ENCODE measurements at places on chromosomes 2 and 18.

DNA sequence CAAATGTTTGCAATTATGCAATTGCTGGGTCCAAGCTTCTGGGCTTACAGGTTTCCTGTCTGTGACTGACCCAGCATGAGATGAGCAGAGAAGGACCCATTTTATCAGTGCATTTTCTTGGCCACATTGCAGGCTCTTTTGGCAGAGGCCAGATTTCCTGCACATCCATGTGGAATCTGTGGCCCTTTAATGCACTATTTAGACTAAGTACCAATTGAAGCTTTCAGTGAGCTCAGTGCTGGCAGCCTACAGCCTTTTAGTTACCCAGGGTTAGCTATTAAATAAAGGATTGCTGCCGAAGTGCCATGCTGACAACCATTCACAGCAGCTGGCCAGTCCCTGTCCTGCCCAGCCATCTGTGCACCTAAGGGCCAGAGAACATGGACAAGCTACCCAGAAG, 165.0 kb downstream of the ANKRD30B start:
- no peak for DNase-seq

DNA sequence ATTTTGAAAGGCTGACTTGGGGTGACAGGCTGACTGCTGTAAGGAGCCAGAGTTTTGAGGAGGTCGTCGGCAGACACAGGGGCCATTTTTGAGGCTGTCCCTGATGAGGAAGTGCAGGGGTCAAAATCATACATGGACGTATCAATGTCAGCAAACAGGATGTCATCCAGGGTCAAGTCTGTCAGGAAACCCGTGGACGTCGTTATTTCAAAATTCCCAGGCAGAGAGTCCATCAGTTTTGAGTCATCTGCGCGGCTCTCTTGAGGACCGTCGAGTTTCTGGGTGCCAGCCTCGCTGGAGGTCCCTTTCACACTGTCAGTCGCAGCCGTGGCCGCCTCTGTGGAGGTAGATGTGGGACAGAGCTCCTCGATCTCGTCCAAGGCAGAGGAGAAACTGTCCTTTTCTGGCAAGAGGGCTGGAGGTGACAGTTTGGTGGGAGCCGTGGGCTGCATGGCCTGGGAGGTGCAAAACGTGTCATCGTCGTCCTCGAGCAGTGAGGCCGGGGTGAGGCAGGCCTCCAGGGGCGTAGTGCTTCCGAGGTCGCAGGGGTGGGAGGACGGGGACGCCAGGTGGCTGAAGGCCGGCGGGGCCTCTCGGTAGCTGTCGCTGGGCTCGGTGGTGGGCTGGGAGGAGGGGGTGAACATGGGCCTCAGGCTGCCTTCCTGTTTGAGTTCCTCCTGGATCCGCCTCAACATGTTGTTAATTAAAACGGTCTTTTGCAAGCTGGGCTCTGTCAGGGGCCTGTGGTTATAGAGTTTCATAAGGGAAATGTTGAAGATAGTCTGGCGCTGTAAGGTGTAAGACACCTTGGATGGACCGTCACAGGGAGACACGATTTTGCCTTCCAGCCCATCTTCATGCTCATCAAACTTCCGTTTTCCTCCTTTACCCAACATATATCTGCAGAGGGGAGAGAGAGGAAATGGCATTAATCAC, 17.5 kb downstream of the SERTAD2 start:
- no peak for DNase-seq

DNA sequence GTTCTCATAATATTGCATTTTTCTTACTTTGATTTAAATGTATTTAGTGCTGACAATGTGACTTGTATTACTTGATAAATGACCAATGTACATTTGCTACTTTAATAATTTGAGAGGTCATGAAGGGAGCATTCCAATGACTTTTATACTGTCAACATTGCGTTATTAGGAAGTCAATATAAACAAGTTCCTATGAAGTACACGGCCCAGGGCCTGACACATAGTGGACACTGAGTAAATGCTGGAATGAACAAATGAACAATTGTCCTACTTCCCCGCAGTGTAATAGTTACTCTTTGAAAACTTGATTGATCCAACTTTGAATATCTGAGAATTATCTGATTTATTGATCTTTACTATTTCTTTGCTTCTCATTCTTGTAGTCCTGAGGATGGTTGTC, 47.3 kb downstream of the PKP4 start:
- no peak for DNase-seq

DNA sequence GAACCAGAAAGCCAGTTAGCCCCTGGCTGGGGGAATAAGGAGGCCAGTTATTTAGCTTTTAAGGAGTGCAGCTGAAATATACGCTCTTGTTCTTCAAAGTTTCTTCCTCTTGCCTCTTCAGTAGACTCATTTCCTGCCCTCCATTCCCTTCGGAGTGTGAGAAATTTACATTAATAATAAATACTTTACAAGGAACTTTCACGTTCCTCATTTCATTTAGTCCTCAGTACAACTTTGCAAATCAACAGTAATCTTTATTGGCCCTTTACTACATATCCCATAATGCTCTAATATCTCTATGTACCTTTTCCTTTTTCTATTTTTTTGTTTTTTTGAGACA, 15.6 kb downstream of the PLCD4 start:
- DNase-seq = no peak

DNA sequence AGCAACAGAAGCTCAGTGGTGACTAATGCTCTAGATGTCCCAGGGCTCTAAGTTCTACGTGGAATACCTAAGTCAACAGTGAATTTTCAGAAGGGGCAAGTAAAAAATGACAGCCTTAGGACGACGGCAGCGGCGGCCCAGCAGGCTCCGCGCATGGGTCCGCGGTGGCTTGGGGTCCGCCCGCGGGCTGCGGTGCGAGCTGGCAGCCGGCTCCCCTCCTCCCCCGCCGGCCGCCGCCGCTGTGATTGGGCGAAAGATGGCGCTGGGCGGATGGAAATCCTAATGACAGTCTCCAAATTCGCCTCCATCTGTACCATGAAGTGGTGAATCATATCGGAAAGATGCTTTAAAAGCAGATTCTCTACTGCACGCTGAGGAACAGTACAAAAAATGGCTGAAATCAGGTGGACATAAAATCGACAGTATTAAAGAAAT, 74.7 kb downstream of the HNRNPLL start:
- peak; percentile 66 for DNase-seq

GRCh38 chr2:32264422-32265105, at the start of gene NLRC4:
NLRC4 (minus strand) TSS chr2:32264886; CDS start chr2:32256775, 8,111 bp downstream.
- no peak for DNase-seq

- DNase-seq = no peak
Measured at GRCh38 chr2:73415906-73416305, 30.3 kb downstream of the ALMS1 start.

GRCh38 chr2:3727397-3728045, 24.1 kb downstream of the DCDC2C start:
- peak; percentile 42 for DNase-seq

DNA sequence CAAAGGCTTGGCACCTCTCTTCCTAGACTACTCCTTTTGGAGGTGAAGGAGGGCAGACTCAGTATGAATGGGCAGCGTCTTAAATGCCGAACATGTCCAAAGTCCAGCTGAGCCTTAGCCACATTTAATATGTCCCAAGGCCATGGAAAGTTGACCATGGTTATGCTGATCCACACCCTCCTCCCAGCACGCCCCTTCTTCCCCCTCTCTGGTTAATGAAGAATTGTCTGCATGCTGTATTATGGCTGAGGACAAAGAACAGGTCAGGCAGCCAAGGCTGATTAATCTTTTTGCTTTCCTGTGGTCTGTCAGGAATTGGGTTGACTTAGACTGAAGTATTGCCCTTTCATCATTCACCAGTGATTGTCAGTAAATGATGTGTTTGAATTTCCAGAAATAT, 5.8 kb upstream of the MYOM1 start:
- DNase-seq = no peak

GRCh38 chr2:230414302-230414701, 1.7 kb upstream of the SP100 start:
- no peak for DNase-seq

- DNase-seq = no peak
Measured at GRCh38 chr2:144965172-144965571, 445.3 kb upstream of the ZEB2 start.

- no peak for DNase-seq
Measured at GRCh38 chr2:181352158-181352557, 105.0 kb upstream of the ITGA4 start.

- no peak for DNase-seq
Measured at GRCh38 chr2:207434899-207435465, 94.8 kb upstream of the CREB1 start.

DNA sequence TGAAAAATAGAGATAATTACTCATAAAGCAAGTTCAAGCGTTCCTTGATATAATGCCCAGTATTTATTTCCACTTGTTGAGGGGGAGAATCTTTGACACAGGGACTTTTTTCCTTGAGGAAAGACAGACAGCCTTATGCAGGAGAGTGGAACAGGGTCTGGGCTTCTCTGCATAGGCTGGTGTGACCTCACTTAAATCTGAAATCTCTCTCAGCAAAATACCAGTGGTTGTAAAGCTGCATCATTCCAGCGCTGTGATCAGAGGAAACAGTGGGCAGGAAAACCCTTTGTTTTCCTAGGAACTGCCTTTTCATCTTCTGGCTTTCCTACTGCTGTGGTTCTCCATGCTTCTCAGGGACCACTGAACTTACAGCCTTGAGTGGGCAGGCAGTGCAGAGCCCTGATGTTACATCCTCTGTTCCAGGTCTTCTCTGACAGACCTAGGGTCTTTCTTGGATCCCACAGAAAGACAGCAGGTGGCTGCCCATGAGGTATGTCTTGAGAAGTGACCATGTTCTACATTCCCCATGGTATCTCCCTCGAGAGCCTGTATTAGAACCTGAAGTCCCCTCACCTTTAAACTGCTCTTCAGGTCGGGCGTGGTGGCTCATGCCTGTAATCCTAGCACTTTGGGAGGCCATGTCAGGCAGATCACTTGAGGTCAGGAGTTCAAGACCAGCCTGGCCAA, 17.6 kb upstream of the MAP4K4 start:
- DNase-seq = no peak

GRCh38 chr2:168604252-168604651, 148.2 kb downstream of the CERS6 start:
- DNase-seq = no peak

- DNase-seq = no peak
Measured at GRCh38 chr2:181223234-181223633, 234.0 kb upstream of the ITGA4 start.

GRCh38 chr18:55455938-55456337, 132.1 kb downstream of the TCF4 start:
- peak; percentile 20 for DNase-seq

DNA sequence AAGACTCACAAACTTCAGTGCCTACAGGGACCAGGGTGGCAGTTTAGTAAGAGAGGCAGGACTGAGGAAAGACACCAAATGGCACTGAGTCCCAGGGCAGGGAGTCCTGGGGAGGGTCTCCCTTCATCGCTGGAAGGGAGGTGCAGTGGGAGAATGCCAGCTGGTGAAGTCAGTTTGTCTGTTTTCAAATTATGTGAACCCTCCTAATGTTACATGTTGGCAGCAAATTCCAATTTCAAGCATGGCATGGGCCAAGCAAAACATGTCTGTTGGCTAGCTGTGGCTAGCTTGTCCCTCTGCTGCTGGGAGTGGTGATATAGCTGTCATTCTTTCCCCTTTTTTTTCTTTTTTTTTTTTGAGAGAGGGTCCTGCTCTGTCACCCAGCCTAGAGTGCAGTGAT, 55.9 kb upstream of the HAAO start:
- no peak for DNase-seq

GRCh38 chr2:70686577-70687460, 81.2 kb downstream of the ADD2 start:
- peak; percentile 13 for DNase-seq

DNA sequence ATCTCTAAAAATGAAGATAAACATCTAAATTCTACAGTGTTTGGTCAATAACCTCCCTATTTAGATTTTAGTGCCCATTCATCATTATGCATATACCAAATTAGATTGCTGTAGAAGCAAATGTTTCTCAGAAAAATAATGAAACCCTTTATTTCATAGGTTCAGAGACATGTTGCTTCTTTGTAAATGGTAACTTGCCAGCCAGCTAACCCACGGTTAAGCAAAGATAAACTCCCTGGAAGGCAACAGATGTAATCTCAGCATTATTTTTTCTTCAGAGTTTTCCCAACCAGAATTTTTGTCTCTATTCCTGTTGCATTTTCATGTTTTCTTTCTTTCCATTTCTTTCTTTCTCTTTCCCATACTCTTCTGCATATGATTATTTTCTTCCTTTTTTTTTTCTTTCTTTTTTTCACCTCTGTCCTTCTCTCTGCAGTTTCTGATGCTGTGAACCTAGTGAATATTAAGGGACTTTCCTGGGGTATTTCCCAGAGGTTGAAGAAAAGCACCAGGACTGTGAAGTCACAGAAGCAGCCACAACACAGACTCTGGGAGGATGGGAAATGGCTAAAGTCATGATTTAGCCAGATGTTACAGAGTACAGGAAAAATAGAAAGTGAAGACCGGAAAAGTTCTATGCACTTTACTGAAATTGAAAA, 50.0 kb upstream of the DSG1 start:
- DNase-seq = no peak

DNA sequence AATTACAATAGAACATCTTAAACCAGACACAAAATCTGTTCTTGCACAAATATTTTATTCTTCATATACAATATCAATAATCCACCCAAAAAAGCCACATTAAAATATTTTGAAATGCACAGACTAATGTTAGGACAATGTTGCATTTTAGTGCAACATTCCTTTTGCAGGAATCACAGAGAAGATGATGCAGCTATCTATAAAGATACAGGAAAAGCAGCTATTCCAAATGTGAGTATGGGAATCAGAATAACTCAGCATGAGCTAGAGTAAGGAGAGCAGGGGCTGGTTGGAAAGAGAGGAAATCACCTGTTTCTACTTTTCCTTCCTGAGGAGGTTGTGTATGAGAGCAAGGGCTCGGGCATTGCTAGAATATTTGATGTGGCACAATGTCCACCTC, 4.8 kb downstream of the C2orf66 start:
- no peak for DNase-seq

GRCh38 chr2:190683802-190684201, 34.9 kb downstream of the NAB1 start:
- no peak for DNase-seq

DNA sequence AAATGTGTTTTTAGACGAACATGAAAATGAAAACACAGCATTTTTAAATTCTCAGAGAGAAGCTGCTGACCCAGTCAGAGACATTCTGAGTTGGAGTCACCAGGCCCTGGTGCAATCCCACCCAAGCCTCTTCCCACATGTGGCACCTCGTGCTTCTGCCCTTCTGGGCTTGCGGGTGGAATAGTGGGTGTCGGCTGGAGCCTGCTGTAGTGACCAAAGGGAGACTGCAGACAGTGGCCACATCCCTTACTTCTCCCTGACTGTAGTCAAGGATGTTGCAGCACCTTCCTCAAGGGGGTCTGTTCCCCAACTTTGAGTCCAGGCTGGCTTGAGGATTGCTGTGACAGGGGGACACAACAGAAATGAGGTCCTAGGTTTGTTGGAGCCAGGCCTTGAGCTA, 104.4 kb upstream of the GLI2 start:
- no peak for DNase-seq

DNA sequence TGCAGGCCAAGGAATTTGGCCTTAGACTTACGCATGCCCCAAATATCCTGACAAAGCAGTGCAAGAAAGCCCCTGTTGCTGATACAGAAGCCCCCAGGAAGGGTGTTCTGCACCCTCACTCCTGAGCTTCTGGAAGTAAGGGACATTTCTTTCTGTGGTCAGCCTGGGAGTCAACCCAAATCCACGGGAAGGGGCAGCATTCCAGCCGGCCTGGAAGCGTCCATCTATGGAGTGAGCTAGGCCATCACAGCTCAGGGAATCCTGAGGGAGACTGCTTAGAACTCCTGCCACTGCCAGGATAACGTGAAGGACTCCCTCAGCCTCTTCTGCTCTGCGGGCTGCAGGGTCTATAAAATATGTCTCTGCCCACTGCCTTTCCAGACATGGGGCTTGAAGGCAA, 173.9 kb downstream of the ANAPC1 start:
- no peak for DNase-seq

GRCh38 chr2:119289642-119290041, 66.0 kb downstream of the STEAP3 start:
- no peak for DNase-seq

Measured in NCI-H1417 (cell line).